PC-3 (cell line): ENCODE measurements at places on chromosomes 3 and 15.

DNA sequence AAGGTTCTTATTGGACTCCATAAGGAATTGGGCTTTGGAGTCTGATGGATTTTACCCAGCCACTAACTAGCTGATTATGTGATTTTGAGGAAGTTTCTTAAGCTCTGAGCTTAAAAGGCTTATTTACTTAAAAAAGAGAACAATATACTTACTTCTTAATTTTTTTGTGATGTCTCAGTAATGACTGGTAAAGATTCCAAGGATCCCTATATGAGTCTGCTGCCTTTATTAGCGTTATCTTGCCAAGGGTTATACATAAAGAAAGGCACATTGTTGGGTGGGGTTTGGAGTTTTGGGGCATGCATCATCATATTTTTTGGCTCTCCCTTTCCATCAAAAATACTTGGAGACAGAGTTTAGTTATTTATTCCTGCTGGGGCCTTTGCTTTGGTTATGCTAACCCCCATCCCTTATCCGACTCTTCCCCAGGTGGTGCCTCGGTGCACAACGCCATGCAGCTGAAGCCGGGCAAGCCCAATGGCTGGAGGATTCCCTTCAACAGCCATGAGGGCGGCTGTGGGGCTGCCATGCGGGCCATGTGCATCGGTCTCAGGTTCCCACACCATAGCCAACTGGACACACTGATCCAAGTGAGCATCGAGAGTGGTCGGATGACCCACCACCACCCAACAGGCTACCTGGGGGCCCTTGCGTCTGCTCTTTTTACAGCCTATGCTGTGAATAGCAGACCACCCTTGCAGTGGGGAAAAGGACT lies 6.7 kb downstream of the ADPRH start:
- peak; percentile 64 for DNase-seq

DNA sequence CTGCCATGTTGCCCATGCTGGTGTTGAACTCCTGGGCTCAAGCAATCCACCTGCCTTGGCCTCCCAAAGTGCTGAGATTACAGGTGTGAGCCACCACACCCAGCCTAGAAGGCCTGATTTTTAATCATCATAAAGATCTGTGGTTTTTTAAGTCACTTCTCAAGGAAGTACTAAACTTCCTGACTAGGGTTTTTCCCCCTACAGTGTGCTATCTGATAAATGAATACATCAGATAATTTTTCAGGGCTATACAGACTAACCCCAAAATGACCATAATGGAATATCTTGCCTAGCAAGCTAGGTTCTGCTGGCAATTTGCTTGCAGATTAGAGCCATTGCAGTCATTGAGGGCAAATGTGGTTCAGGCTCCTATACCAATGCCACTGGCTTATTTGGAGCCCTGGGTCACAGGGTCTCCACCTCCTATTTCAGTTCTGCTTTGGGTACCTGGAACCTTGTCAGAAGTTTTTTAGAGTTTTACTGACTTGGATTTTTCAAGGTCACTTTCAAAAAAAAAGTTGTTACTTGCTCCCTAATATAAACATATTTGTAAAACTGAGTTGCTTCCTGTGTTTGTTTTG lies 80.8 kb downstream of the SLC49A4 start:
- DNase-seq = no peak

DNA sequence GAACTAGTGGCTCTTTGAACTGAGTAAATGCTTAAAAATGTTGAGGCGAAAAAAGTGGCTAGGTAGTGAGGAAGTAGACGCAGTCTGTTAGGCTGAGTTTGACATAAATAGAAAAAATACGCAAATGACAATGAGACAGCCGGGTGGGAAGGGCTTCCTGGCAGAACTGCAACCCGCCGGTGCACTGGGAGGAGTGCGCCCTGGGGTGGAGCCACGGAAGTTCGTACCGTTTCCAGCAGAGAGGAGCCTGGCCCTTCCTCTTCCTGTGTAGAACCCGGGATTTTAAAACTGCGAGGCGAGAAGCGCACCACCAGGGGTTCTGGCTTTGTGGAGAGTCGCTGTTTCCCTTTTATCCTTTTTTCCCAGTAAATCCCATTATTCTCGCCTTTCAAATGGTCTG lies 602.6 kb downstream of the PYDC2 start:
- DNase-seq = no peak

GRCh38 chr3:143897576-143898295 lies 49.5 kb upstream of the SLC9A9 start:
- no peak for DNase-seq

DNA sequence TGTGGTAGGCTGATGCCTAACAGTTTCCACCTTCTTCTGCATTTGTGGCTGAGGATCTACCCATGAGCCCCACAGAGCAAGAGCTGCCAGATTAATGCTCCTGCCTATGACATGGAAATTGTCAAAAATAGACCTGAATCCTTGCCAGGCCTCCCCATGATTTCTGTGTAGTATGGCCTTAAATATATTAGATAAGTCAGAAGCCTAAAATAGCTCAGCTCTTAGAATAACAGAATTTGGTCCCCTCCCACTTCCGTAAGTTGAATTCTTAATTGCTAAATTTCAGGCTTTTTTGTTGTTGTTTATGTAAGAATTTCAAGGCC lies 129.0 kb downstream of the SERPINI1 start:
- DNase-seq = no peak

DNA sequence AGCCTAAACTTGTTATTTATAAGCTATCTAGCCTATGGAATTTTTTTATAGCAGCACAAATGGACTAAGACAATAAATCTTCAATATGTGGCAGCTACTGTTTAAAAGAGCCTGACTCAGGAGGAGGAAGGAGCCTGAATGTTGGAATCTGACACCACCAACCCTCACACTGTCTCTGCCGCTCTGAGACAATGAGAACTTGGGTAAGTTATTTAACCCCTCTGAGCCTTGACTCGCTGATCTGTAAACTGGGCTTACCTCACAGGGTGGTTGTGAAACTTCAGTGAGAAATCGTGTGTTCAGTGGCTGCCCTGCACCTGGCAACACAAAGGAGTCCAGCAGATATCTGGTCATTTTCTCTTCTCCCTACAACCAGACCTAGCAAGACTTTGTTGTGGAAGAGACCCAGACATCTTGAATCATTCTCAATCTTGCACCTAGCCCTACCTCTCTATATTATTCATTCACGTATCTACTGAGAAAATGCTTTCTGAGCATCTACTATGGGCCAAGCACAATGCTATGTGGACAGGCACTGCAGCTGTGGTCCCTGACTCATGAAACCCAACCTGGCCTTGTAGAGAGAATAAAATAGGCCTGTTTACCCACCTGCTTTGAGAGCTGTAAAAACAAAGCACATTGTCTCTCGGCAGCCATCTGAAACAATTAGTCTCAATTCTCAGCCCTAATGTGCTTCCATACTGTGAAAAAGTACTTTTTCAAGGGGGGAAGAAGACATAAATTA lies 81.9 kb upstream of the SLC25A36 start:
- DNase-seq = peak; percentile 10

GRCh38 chr3:186983659-186984058 lies 53.3 kb downstream of the ST6GAL1 start:
- no peak for DNase-seq

DNA sequence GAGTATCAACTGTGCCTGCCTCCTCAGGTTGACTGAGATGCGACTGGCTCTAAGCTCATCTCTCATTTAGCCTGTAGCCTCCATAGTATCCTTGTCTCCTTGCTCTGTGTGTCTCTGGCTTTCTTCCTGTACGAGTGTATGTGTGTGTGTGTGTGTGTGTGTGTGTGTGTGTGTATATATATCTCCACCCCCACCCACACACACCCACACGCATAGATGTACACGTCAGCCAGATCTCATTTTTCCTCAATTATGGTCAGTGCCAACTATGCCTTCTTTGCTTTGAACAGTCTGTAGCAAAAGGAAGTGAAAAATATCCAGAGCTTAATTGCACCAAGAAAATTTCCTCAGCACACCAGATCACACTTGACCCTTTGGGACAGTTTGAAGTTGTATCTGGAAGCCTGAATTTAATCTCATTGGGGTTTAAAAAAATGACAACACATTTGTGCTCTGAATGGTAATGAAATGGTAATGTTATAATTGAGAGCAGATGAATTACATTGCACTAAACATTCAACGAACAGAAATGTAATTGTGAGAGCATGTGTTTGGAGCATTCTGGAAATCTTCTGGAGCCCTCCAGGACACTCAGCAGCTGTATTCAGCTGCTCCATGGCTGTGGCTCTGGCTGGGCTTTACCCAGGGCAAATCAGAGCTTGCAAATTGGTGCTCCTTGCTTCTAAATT lies 63.6 kb downstream of the RYR3 start:
- DNase-seq = no peak

- DNase-seq = no peak
Measured at GRCh38 chr3:150613709-150614480, 10.8 kb downstream of the SELENOT start.

- no peak for DNase-seq
Measured at GRCh38 chr3:53049987-53050386, 4.1 kb upstream of the SFMBT1 start.

GRCh38 chr3:102194760-102195159 lies 240.1 kb upstream of the ZPLD1 start:
- DNase-seq = no peak

DNA sequence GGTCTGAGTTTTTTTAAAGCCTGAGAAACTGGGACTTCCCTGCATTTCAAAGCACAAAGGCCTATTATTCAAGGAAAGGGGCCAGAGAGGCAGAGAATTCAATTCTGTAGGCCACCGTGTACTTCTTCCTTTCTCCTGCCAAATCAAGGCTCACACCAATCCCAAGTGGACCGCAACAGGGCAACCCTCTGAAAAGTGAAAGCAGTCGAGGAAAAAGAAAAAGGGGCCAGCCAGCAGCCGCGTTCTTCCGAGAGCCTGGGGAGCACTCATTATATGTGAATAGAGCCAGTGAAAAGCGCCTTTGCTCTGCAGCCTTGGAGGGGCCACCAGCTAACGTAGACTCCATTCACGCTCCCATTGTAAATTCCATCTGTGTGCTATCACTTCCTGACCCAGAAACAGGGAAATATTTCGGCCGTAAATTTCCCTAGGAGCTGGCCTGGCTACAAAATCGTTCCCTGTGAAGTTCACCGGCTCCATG lies 45.9 kb upstream of the THUMPD3 start:
- no peak for DNase-seq

GRCh38 chr3:17983106-17983505 lies 240.7 kb upstream of the TBC1D5 start:
- DNase-seq = no peak

GRCh38 chr3:182248349-182248880 lies 536.7 kb downstream of the SOX2 start:
- peak; percentile 56 for DNase-seq

GRCh38 chr3:126434264-126434590 lies 39.5 kb downstream of the CFAP100 start:
- no peak for DNase-seq

DNA sequence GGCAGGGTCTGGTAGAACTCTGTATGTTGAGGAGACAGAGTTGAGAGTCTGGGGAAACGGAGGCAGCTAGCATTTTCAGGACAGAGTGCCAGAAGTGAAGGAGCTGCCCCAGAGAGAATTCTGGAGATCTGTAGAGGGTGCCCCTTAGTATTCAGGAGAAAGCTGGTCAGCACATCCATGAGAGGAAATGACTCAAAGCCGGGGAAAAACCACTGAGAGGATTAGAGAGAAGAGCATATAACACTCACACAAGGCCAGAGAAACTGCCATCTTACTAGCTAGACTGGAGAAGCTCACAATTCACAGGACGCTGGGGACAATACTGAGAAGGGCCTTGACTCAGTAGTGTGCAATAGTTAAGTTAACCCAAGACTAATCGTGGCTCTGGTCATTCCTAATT lies 75.7 kb upstream of the DPPA4 start:
- DNase-seq = peak; percentile 29

- no peak for DNase-seq
Measured at GRCh38 chr15:72936237-72936636, 116.0 kb upstream of the NEO1 start.

DNA sequence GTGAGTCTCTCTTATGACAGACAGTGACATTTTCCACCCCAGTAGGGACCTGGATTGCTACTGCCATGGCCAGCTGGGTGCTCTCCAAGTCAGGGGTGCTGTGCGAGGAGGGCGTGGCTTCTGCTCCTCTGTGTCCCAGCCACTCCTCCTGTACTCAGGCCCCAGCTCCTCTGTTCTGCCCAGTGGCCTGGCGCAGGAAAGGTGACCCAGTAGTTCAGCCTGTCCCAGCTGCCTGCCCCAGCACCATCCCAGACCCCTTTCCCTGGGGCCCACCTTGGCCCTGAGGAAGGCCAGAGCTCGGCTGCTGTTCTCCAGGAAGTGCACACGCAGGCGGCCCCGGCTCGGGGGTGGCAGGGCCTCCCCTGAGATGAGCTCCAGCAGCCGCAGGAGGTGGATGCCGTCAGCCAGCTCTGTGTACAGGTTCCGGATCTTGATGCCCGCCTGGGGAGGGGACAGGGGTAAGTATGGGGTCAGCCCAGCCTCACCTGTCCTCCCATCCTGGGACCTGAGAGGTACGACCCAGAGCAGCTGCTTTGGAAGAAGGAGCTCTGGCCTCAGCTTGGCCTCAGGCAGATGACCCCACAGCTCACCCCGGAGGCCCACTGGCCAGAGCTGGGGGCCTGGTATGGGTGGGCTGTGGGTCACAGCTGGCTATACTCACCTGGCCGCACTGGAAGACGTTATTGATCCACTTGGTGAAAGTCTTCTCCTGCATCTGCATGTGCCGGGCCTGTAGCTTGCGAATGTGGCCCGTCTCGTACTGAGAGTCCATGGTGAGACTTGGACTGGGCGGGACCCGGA lies 1.0 kb downstream of the SPTBN5 start:
- no peak for DNase-seq

GRCh38 chr3:44228900-44229299 lies 12.8 kb upstream of the TOPAZ1 start:
- DNase-seq = no peak

DNA sequence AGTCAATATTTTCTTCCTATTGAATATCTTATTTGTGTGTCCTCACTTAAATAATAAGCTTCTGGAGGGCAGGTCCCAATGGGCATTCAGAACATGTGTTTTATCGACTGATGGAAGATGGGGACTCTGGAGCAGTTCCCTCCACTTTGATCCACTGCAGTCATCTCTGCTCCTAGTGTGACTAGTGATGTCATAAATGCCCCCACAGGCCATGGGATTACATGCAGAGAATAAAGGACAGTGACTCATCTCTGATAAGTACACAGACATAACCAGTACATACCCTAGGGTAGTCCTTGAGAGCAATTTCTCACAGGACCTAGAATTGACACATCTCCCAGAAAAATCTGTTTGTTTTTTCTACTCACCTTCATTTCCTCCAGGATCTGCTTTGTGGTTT lies 49.4 kb upstream of the FMN1 start:
- DNase-seq = peak; percentile 86

GRCh38 chr15:90883976-90884718 lies at the start of gene FES:
Gene FES, plus strand, starts transcription at chr15:90884504. Its CDS starts 542 bp downstream, at chr15:90885046.
- no peak for DNase-seq

DNA sequence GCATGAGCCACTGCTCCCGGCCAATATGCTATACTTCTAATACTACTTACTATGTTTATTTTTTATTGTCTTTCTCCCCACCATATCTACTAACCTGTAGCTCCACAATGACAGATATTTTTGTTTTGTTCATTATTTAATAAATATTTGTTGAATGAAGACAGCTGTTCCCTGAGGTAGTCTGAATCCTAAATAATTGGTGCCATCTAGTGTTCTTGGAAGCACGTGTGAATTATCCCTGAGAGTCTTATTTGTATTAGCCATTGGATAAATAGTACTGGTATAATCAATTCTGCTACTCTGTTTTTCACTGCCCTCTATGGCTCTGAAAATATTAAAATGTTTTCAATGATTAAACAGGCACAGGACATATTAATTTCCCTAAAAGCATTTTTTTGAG lies 5.6 kb upstream of the APPL1 start:
- DNase-seq = peak; percentile 62

GRCh38 chr3:150359381-150359780 lies 48.7 kb upstream of the TSC22D2 start:
- no peak for DNase-seq

- no peak for DNase-seq
Measured at GRCh38 chr3:116474032-116474780, 28.9 kb upstream of the LSAMP start.
